ENCODE measurements at places on chromosomes 4 and X.
A peak's percentile ranks its signal among the peaks of the same experiment; 100 is the strongest.

GRCh38 chrX:19906293-19906692, 18.9 kb upstream of the SH3KBP1 start:
- H3K36me3 ChIP-seq = no peaks in the 10 kb centered on the region
- no peak overlapping the region for H3K4me3 ChIP-seq
- no peaks in the 10 kb centered on the region for H3K27me3 ChIP-seq

DNA sequence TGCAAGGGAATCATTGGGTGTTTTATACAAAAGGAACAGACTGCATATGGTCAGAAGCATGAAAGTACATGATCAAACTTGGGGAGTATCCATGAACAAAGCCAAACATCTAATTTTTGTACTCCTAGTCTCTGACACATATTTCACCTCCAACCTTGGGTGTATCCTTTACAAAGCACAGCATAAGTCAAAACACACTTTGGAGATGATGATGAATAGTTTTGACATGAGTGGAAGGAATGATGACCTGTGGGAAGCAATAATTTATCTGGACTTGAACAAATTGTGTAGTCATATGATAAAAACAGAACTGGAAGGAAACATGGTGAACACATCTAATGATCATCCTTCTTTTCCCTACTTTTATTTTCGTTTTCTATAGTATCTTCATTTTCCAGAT, 108.7 kb upstream of the PLS3 start:
- H3K4me1 ChIP-seq = no peaks in the 10 kb centered on the region
- H3K36me3 ChIP-seq = no peaks in the 10 kb centered on the region
- H3K27ac ChIP-seq = no peak overlapping the region
- H3K4me3 ChIP-seq = no peak overlapping the region
- DNase-seq = no peak

DNA sequence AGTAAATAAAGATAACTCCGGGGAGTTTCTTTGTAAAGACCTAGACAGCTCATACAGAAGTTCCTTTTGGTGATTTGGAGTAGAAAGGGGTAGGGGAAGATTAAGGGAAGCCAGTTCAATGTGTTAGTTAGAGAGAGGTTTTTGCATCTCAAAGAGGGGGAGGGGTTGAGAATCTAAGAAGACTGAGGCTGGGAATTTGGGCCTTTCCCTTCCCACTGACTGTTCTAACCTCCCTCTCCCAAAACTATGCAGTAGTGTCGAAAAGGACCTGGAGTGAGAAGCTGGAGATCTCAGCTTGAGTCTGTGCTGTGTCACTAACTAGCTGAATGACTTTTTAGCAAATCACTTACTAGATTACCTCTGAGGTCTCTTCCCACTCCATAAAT, 55.7 kb upstream of the CCDC160 start:
- H3K27ac ChIP-seq = no peak overlapping the region
- peaks cover 2% of the 10 kb centered on the region for H3K4me1 ChIP-seq

- no peak overlapping the region for H3K4me3 ChIP-seq
- no peaks in the 10 kb centered on the region for H3K27me3 ChIP-seq
- no peak overlapping the region for H3K27ac ChIP-seq
- no peak for DNase-seq
Measured at GRCh38 chr4:47570816-47571215, 85.7 kb downstream of the ATP10D start.

DNA sequence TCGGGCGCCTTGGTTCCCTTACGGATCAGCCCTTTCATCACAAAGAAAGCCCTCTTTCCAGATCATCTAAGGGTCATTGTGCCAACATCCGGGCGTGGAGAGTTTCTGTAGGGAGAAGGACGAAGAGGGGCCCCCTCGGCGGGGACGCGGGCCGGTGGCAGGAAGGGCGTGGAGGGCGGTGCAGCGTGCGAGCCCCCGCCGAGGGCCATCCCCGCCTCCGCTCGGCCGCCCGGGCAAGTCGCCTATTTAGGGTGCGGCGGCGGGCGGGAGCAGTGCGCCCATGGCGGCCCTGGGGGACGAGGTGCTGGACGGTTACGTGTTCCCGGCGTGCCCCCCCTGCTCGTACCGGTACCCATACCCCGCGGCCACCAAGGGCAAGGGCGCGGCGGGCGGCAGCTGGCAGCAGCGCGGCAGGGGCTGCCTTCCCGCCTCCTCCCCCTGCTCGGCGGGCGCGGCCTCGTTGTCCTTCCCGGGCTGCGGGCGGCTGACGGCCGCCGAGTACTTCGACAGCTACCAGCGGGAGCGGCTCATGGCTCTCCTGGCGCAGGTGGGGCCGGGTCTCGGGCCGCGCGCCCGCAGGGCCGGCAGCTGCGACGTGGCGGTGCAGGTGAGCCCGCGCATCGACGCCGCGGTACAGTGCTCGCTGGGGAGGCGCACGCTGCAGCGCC, at the start of gene ZAR1:
ZAR1 (plus strand) TSS at position 241 of the 668 bp plus-strand sequence; CDS start at position 281, 40 bp downstream.
- peaks cover 13% of the 10 kb centered on the region for H3K27me3 ChIP-seq
- peaks cover 8% of the 10 kb centered on the region for H3K4me1 ChIP-seq
- H3K4me3 ChIP-seq = peak within 1 kb of the TSS; percentile 66
- DNase-seq = no peak
- peaks cover 6% of the 10 kb centered on the region for H3K36me3 ChIP-seq

GRCh38 chr4:110075083-110075738, 123.2 kb downstream of the ELOVL6 start:
- DNase-seq = no peak
- no peak overlapping the region for H3K27ac ChIP-seq
- H3K36me3 ChIP-seq = peaks cover 2% of the 10 kb centered on the region

GRCh38 chr4:77692847-77693432, 87.3 kb downstream of the CXCL13 start:
- no peaks in the 10 kb centered on the region for H3K27me3 ChIP-seq
- H3K4me3 ChIP-seq = no peak overlapping the region
- H3K4me1 ChIP-seq = no peaks in the 10 kb centered on the region
- no peaks in the 10 kb centered on the region for H3K36me3 ChIP-seq

DNA sequence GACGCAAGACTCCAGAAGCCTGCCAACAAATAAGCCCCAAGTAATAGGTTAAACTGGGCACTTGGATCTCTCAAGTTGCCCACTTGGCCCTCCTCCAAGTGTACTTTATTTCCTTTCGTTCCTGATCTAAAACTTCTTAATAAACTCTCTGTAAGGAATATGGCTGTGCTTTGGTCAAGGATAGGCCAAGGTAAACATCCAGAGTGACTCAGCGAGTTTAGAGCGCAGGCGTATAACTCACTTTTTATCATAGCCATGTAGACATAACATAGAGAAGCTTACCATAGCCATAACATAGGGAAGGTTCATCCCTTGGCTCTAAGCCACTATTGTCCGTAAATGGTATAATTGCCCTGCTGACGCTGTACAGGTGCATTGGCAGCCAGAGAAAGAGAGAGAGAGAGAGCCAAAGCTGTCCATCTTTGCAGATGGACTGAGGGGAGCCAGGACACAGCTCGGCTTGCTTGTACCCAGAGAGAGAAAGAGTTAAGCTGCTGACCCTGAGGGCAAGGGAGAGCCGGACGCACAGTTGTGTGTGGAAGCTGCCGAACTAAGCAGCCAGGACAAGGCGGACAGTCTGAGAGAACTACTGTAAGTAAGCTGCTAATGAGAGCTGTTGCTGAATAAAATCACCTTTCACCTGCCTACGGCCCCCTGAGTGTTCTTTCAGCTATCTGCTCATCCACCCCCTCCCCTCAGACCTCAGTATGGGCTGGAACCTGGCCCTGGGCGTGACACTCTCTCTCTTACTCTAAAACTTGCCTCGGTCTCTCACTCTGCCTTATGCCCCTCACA, 1.8 kb downstream of the TLR1 start:
- DNase-seq = no peak
- peaks cover 24% of the 10 kb centered on the region for H3K4me1 ChIP-seq

- H3K4me1 ChIP-seq = no peaks in the 10 kb centered on the region
- H3K4me3 ChIP-seq = no peak overlapping the region
- H3K36me3 ChIP-seq = no peaks in the 10 kb centered on the region
- no peak overlapping the region for H3K27ac ChIP-seq
- DNase-seq = no peak
Measured at GRCh38 chr4:128769011-128769410, 40.5 kb upstream of the JADE1 start.

- no peak overlapping the region for H3K27ac ChIP-seq
- H3K27me3 ChIP-seq = peaks cover 16% of the 10 kb centered on the region
- H3K4me1 ChIP-seq = no peaks in the 10 kb centered on the region
- no peak for DNase-seq
- H3K4me3 ChIP-seq = no peak overlapping the region
- no peaks in the 10 kb centered on the region for H3K36me3 ChIP-seq
Measured at GRCh38 chr4:86586626-86587380, 7.3 kb upstream of the PTPN13 start.

- H3K27me3 ChIP-seq = peaks cover 5% of the 10 kb centered on the region
- H3K36me3 ChIP-seq = no peaks in the 10 kb centered on the region
- DNase-seq = no peak
Measured at GRCh38 chr4:119005928-119006460, 117.3 kb downstream of the SYNPO2 start.

GRCh38 chr4:96342790-96343455, 503.0 kb downstream of the PDHA2 start:
- no peaks in the 10 kb centered on the region for H3K36me3 ChIP-seq
- H3K27ac ChIP-seq = no peak overlapping the region
- no peaks in the 10 kb centered on the region for H3K4me1 ChIP-seq
- DNase-seq = no peak
- no peaks in the 10 kb centered on the region for H3K27me3 ChIP-seq
- no peak overlapping the region for H3K4me3 ChIP-seq

DNA sequence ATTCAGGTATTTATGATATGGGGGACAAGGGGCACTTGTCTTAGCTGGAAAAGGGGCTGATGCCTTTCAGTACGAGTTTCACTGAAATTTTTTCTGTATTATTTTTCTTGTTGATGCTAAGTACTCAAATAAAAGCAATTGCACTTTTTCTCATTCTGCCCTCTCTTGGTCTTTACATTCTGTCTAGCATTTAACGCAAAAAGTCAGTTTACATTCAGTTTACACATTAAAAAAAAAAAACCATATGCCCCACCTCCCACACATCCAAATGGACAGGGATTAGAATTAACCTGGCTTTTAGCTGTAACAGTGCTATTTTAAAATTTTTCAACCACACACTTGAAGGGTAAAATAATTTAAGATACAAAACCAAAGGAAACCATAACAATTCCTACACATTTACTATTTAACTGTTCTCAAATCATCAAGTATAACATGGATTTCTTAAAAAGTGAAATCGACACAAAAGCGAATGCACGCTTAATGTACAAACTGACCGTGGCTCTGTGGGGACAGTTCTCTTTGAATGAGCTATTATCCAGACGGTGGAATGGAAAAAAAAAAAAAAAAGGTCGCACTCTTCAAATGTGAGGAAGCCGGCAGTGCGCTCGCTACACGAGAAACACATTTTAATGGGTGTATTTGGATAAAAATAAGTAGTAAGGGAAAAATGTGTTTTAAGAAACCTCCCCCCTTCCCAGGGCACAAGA, 1.4 kb downstream of the AMMECR1 start:
- peak overlapping the region; percentile 86 for H3K27ac ChIP-seq
- H3K36me3 ChIP-seq = no peaks in the 10 kb centered on the region
- H3K4me1 ChIP-seq = peaks cover 7% of the 10 kb centered on the region
- peak overlapping the region; percentile 91 for H3K4me3 ChIP-seq
- no peaks in the 10 kb centered on the region for H3K27me3 ChIP-seq
